ENCODE measurements at places on chromosomes 12 and 14.

- no peak overlapping the region for H3K27ac ChIP-seq
- no peaks in the 10 kb centered on the region for H3K36me3 ChIP-seq
- H3K4me1 ChIP-seq, result no peaks in the 10 kb centered on the region
- DNase-seq, result no peak
- peaks cover 3% of the 10 kb centered on the region for H3K27me3 ChIP-seq
These were observed 24.1 kb upstream of the CRADD start for GRCh38 chr12:93653079-93653478.

DNA sequence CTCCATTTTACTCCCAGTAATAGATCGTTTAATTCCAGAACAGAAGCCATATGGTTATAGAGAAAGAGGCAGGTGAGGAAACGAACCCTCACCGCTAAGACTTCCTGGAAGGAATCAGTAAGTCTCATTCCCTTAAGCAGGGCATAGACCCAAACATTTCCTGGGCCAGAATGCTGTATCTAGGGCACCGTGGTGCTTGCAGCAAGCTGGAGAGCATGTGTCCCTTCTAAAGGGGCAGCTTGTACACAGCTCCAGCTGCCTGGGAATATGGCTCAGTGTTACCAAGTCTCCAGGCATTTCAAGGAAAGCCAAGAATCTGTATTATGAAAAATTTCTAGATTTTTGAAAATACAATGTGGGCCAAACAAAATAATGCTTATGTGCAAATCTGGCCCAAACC lies 73.4 kb downstream of the PPM1H start:
- H3K4me3 ChIP-seq, result no peak overlapping the region
- peaks cover 37% of the 10 kb centered on the region for H3K4me1 ChIP-seq
- no peaks in the 10 kb centered on the region for H3K27me3 ChIP-seq
- H3K27ac ChIP-seq, result no peak overlapping the region

GRCh38 chr12:64419696-64420095 lies 15.5 kb downstream of the XPOT start:
- peaks cover 16% of the 10 kb centered on the region for H3K4me1 ChIP-seq
- H3K27ac ChIP-seq, result peak overlapping the region; percentile 40
- H3K36me3 ChIP-seq, result peaks cover 12% of the 10 kb centered on the region
- H3K27me3 ChIP-seq, result no peaks in the 10 kb centered on the region
- H3K4me3 ChIP-seq, result no peak overlapping the region

DNA sequence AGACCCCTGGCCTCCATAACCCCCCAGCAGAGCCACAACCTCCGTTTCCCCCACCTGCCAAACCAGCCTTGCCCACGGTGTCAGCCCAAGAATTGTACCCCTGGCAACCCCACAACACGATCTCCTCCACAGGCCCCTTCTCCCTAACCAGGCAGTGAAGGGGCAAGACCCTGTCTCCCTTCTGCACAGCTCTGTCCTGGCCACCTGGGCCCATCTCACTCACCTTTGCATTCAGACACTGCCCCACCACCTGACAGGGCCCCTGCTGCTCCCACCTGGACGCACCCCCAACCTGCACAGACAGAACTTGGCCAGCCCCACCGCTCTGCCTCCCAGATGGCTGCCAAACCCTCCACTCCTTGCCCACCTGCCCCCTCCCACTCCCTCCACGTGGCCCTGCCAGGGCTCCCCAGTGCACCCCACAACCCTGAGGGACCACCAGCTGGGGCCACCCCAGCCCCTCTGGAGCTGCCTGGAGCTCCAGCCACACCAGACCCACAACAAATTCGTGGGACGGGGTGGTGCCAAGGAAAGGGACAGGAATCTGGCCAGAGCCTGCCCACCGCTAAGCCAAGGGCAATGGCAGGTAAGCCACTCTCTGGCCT lies 11.8 kb downstream of the AHNAK2 start:
- no peaks in the 10 kb centered on the region for H3K27me3 ChIP-seq
- DNase-seq, result no peak
- no peak overlapping the region for H3K4me3 ChIP-seq
- H3K27ac ChIP-seq, result no peak overlapping the region
- H3K36me3 ChIP-seq, result no peaks in the 10 kb centered on the region

DNA sequence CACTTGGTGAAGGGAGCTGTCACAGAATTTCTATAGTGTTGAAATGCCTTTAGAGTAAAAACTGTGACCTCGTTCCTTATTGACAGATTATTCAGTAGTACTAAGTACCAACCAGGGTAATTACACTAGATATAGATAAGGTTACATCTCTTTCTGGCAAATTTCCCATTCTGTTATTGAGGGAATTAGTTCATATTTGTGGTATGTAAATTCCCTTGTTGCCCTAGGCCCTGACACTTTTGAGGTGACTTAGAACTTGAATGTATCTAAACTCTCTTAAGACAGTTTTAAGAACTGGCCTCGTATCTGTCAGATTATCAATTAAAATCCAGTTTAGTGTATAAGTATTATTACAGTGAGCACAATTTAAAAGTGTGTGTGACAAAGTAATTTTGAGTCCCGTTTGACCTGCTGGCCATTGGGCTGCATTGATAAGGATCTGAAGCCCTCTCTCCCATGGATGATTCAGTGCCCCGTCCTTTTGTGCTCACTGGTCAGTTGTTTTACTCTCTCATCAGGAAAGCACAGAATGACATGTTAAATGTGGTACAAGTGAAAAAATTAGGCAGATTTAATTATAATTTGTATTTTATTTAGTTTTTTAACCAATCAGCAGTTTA lies 123.2 kb downstream of the GPR135 start:
- H3K36me3 ChIP-seq, result no peaks in the 10 kb centered on the region
- peaks cover 22% of the 10 kb centered on the region for H3K4me1 ChIP-seq
- no peaks in the 10 kb centered on the region for H3K27me3 ChIP-seq

GRCh38 chr12:6664902-6665301 lies 2.0 kb upstream of the ING4 start:
- DNase-seq, result no peak
- no peak overlapping the region for H3K4me3 ChIP-seq
- peaks cover 10% of the 10 kb centered on the region for H3K36me3 ChIP-seq
- H3K27me3 ChIP-seq, result no peaks in the 10 kb centered on the region
- H3K27ac ChIP-seq, result no peak overlapping the region
- H3K4me1 ChIP-seq, result peaks cover 10% of the 10 kb centered on the region

DNA sequence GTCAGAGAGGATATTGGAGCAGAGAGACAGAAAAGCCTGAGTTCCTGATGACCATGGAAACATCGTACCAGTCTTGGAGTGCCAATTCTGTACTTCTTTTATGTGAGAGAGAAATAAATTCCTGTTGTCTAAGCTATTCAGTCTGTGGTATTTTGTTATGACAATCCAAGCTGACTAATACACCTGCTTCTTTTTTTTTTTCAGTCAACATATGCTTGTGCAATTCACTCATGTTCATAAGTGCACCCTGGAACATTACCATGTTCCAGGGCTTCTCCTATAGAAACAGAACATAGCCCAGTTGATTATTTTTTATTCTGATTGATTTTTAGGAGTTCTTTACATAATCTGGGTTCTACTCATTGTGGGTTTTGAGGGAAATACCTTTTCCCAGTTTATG lies 1.7 kb upstream of the CHPT1 start:
- peaks cover 6% of the 10 kb centered on the region for H3K4me1 ChIP-seq
- H3K27ac ChIP-seq, result no peak overlapping the region
- DNase-seq, result no peak

DNA sequence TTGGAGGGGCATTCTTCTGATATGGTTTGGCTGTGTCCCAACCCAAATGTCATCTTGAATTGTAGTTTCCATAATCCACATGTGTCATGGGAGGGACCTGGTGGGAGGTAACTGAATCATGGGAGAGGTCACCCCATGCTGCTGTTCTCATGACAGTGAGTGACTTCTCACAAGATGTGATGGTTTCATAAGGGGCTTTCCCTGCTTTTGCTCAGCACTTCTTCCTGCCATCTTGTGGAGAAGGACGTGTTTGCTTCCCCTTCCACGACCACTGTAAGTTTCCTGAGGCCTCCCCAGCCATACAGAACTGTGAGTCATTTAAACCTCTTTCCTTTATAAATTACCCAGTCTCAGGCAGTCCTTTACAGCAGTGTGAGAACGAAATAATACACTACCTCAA lies 382.4 kb downstream of the VRK1 start:
- no peaks in the 10 kb centered on the region for H3K27me3 ChIP-seq
- H3K4me3 ChIP-seq, result no peak overlapping the region
- H3K27ac ChIP-seq, result no peak overlapping the region
- DNase-seq, result no peak
- no peaks in the 10 kb centered on the region for H3K4me1 ChIP-seq

GRCh38 chr12:56721216-56721615 lies 3.9 kb downstream of the NACA start:
- no peak overlapping the region for H3K4me3 ChIP-seq
- H3K4me1 ChIP-seq, result peaks cover 33% of the 10 kb centered on the region
- no peaks in the 10 kb centered on the region for H3K27me3 ChIP-seq
- no peak for DNase-seq
- H3K27ac ChIP-seq, result no peak overlapping the region
- peaks cover 15% of the 10 kb centered on the region for H3K36me3 ChIP-seq

DNA sequence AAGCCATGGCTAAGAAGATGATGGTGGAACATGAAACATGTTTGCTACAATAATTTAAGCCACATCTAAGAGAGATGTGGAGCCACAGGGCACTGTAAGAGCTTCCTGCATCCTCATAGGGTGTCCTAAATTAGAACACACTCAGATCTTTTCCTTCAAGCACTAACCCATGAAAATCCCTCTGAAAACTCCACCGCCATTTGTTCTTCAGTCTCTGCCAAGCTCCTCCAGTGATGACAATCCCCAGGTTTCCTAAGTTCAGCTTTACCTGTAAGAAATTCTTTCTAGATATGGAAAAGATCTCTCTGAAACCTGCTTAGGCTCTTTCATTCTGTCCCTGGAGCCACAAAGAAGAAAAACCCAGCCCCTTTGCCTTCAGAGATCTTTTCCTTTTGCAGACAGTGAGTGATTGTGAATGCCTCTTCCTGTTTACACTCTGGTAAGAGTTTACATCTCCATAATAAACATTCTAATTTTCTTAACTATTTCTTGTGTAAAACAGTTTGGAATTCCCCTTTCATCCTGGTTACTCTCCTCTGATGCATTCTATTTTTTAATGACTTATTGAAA lies 907.2 kb downstream of the VRK1 start:
- H3K27me3 ChIP-seq, result no peaks in the 10 kb centered on the region
- H3K4me1 ChIP-seq, result no peaks in the 10 kb centered on the region
- no peak overlapping the region for H3K4me3 ChIP-seq
- no peak for DNase-seq

- no peak overlapping the region for H3K4me3 ChIP-seq
- no peaks in the 10 kb centered on the region for H3K36me3 ChIP-seq
- H3K4me1 ChIP-seq, result peaks cover 60% of the 10 kb centered on the region
- H3K27ac ChIP-seq, result peak overlapping the region; percentile 93
These were observed 199.3 kb downstream of the TTC7B start for GRCh38 chr14:90616881-90617280.

GRCh38 chr14:55547650-55548315 lies 32.2 kb upstream of the KTN1 start:
- no peaks in the 10 kb centered on the region for H3K36me3 ChIP-seq
- H3K27me3 ChIP-seq, result no peaks in the 10 kb centered on the region
- no peak overlapping the region for H3K4me3 ChIP-seq
- DNase-seq, result no peak
- H3K4me1 ChIP-seq, result no peaks in the 10 kb centered on the region

- no peak overlapping the region for H3K27ac ChIP-seq
- no peaks in the 10 kb centered on the region for H3K27me3 ChIP-seq
- H3K4me1 ChIP-seq, result no peaks in the 10 kb centered on the region
These were observed 9.9 kb upstream of the VPS33A start for GRCh38 chr12:122276242-122276641.

- H3K27me3 ChIP-seq, result no peaks in the 10 kb centered on the region
- no peaks in the 10 kb centered on the region for H3K4me1 ChIP-seq
- no peak for DNase-seq
These were observed 53.5 kb upstream of the WSCD2 start for GRCh38 chr12:108075561-108075960.
